GM04503 (cell line): ENCODE measurements at places on chromosomes 3 and 15.

DNA sequence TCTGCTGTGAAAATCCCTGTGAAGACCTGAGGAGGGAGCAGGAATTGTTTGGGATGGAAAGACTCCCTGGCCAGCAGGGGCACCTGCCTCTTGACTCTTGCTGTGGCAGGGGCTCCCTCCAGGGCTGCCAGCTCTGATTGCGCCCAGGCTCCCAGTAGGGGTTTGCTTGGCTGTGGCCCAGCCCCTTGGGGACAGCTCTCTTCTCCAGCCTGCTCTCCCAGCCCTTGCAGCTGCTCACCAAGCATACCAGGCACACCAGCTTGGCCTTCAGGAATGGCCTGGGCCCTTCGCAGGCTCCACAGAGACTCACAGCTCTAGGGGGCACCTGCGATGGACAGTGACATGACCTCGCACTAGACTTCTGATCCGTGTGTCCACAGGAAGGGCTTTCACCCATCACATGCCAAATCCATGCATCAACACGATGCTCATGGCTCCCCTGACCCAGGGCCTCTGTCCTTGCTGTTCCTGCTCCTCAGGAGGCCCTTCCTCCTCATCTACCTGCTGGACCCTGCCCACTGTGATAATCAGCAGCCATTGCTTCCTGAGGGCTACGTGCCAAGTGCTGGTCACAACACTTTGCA lies 61.8 kb downstream of the SCN5A start:
- no peak for DNase-seq

GRCh38 chr3:17179381-17180205 lies 294.8 kb downstream of the PLCL2 start:
- no peak for DNase-seq

- DNase-seq, result no peak
Measured at GRCh38 chr3:13335503-13335902, 84.6 kb downstream of the NUP210 start.

DNA sequence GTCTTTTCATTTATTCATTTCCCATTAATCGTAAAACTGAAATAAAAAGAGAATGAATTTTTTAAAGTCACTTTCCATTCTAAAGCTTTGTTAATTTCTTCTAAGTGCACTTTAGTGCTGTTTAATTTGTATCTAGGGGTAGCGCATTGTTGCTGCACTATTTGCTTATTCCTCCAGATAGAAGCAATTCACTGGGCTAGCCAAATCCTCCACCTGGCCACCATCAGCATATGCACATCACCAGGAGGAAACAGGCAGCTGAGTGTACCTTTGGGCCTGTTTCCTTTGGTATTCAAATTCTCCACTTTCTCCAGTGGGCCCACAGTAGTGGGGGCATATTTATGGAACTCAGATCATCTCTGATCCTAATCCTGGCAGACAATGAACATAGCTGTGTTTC lies 29.8 kb upstream of the CPB1 start:
- DNase-seq, result no peak
